Lower lobe of right lung (tissue), 2 donors: ENCODE measurements at places on chromosomes 5 and 9.

DNA sequence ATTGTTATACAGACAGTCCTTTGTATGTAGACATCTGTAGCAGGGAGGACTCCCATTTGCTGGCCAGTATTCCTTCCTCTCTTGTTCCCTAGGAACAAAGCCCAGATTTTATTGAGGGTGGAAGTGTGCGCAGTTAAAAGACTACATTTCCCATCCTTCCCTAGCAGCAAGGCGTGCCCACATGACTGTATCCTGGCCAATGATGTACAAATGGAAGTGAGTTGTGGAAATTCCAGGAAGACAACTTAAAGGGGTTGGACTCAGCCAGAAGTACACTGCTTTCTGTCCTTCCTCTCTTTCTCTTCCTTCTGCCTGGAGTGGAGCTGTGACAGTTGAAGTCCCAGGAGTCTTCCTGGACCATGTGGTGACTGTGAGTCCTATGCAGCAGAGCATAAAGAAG lies 89.0 kb downstream of the HRH2 start:
- DNase-seq, result no peak

DNA sequence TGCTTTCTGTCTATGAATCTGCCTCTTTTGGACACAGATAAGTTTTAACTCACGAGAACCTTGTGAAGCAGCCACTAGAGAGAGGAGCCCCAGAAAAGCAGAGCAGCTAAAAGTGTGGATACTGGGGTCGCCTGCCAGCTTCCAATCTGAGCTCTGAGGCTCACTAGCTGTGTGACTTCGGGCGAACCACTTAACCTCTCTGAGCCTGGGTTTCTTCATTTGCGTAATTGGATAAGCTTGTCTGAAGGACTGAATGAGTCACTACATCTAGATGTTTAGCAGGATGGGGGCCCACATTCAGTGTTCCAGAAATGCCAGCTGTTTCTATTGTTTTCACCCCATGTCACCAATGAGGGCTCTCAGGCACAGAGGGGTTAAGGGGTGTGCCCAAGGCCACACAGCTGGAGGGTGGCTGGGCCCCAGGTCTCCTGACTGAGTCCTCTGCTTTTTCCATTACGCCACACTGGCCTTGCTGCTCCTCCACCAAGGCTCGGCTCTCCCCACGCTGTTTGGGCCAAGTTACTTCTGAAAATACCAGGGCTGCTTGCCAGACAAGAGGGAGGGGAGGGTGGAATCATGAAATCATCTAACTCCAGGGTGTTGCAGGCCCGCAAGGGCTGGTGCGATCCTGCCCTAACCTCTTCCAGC lies 36.2 kb downstream of the SH3PXD2B start:
- peak; percentile 88 for DNase-seq

GRCh38 chr9:129412814-129413536 lies 207.9 kb downstream of the C9orf50 start:
- DNase-seq, result peak; percentile 60

DNA sequence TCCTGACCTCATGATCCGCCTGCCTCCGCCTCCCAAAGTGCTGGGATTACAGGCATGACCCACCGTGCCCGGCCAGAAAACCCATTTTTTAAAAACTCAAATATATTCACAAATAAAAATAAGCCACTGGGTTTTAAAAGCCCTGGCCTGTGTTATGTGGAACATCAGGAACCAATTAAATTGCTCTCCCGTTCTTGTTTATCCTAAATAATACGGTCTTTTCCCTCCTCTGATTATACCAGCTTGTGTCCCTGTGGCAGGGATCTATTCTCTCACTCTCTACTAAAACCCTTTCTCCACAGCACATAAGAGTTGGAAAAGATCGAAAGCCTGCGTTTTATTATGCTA lies 30.1 kb upstream of the LPAR1 start:
- DNase-seq, result no peak

DNA sequence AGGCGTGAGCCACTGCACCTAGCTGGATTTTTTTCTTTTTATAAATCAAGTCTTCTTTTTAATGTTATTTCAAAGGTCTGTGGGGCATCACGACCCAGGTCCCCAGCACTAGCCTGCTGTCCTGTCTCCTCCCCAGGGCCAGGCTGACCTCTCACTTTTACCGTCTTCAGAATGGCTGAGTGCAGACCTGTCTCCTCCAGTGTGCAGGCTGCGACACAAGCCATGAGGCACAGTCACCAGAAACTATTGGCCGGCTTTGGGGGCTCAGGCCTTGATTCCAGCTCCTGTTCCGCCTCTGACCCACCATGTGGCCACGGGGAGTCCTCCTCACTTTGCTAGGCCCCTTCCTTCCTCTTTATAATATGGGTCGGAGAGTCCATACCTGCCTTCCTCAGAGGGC lies 46.6 kb upstream of the NEURL1B start:
- DNase-seq, result no peak
